Aorta (tissue), 5 donors: ENCODE measurements at places on chromosomes 5 and 9. TPM values are rescaled to one million over a fixed set of nuclear protein-coding genes. Genes with fewer than 3 reads are reported as not detected.

- no peaks in the 10 kb centered on the region for H3K27me3 ChIP-seq
- no peak overlapping the region for H3K27ac ChIP-seq
- no peak overlapping the region for H3K4me3 ChIP-seq
- no peak for DNase-seq
- H3K36me3 ChIP-seq, result no peaks in the 10 kb centered on the region
These were observed 90.3 kb upstream of the SARDH start for GRCh38 chr9:133828338-133828997.

The ZNF618 gene
- total RNA-seq, result 17.3 TPM

GRCh38 chr5:159412284-159413046, 82.2 kb upstream of the IL12B start:
- H3K27ac ChIP-seq, result no peak overlapping the region
- no peak overlapping the region for H3K4me3 ChIP-seq
- H3K27me3 ChIP-seq, result peaks cover 1% of the 10 kb centered on the region
- no peaks in the 10 kb centered on the region for H3K36me3 ChIP-seq

- no peak overlapping the region for H3K27ac ChIP-seq
- H3K4me3 ChIP-seq, result no peak overlapping the region
- H3K27me3 ChIP-seq, result no peaks in the 10 kb centered on the region
- no peaks in the 10 kb centered on the region for H3K4me1 ChIP-seq
- peaks cover 2% of the 10 kb centered on the region for H3K36me3 ChIP-seq
These were observed 26.6 kb upstream of the OR2K2 start for GRCh38 chr9:111356481-111357244.

The HK3 gene
- 26.8 TPM for total RNA-seq

GRCh38 chr9:1013021-1013420, 36.6 kb downstream of the DMRT3 start:
- no peak overlapping the region for H3K4me3 ChIP-seq
- DNase-seq, result no peak
- no peak overlapping the region for H3K27ac ChIP-seq
- no peaks in the 10 kb centered on the region for H3K4me1 ChIP-seq

DNA sequence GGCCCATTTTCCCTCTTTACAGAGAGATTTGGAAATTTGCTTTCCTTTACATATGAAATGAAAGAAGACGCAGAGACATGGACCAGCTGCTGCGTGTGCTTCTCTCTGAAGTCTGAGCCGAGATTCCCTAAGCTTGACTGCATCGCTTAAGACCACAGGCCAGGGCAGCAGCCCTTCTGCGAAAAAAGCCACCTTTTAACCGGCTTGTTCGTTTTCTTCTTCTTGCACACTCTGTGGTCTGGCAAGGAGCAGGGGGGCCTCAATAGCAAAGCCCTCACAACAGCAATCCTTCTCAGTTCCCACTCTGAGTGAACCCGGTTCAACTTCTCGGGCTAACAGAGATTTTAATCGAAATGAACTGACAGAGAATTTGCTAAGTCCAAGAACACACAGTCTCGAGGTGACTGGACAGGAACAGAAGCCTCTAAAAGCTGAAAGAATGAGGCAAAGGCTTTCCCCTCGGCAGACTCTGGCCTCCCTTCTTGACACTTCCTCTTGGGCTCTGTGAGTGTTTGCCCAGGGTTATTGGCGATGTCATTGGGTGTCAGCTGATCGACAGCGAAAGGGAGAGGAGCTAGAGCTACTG, 512.9 kb upstream of the KLF4 start:
- H3K27me3 ChIP-seq, result peaks cover 1% of the 10 kb centered on the region
- H3K36me3 ChIP-seq, result no peaks in the 10 kb centered on the region
- no peak overlapping the region for H3K4me3 ChIP-seq
- H3K27ac ChIP-seq, result no peak overlapping the region
- no peak for DNase-seq

DNA sequence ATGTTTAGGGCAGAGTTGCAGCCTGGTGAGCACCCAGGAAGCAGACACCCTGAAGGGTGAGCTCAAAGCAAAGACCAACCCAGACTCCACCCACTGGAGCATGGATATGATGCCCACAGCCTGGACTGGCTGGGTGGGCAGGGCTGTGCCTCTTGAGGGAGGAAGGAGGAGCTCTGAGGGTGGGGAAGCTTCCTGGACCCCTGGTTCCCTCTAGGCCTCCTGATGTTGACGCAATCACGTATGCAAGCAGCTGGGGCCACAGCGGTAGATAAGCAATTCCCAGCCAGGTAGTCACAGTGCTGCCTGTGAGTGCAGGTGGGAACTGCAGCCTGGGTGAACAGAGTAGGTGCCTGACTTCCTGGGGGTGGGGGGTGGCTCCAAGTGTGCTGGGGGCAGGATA, 271.5 kb downstream of the CDK5RAP2 start:
- H3K36me3 ChIP-seq, result no peaks in the 10 kb centered on the region
- no peaks in the 10 kb centered on the region for H3K27me3 ChIP-seq
- no peak for DNase-seq
- H3K27ac ChIP-seq, result no peak overlapping the region

DNA sequence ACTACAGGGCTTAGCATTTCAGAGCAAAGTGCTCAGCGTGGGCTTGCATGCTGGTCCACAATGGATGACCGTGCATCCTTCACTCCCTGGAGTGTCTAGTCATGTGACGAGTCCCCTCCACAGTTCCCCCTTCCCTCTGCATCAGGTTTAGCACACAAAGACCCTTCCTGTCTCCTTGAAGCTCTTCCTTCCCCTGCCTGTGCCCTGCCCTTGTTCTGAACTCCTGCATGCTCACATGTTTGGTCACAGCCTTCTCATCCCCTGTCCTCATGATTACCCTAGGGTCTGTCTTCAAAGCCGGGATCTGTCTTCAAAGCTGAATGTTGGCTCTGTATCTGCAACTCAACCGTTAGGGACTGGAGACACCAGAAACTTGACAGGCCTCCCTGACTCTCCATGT, 388.9 kb downstream of the SEMA5A start:
- no peak overlapping the region for H3K4me3 ChIP-seq
- H3K36me3 ChIP-seq, result no peaks in the 10 kb centered on the region
- H3K27ac ChIP-seq, result no peak overlapping the region
- no peaks in the 10 kb centered on the region for H3K4me1 ChIP-seq
- DNase-seq, result no peak

The PCDH12 gene
- total RNA-seq, result 8.0 TPM

The SAXO1 gene
- 0.29 TPM for total RNA-seq
